Vagina (tissue), 2 donors: ENCODE measurements at places on chromosomes 4 and X.

GRCh38 chr4:54224996-54225597 lies 4.0 kb upstream of the PDGFRA start:
- no peak for DNase-seq

GRCh38 chr4:141307241-141307689 lies 86.6 kb downstream of the ZNF330 start:
- DNase-seq = no peak

DNA sequence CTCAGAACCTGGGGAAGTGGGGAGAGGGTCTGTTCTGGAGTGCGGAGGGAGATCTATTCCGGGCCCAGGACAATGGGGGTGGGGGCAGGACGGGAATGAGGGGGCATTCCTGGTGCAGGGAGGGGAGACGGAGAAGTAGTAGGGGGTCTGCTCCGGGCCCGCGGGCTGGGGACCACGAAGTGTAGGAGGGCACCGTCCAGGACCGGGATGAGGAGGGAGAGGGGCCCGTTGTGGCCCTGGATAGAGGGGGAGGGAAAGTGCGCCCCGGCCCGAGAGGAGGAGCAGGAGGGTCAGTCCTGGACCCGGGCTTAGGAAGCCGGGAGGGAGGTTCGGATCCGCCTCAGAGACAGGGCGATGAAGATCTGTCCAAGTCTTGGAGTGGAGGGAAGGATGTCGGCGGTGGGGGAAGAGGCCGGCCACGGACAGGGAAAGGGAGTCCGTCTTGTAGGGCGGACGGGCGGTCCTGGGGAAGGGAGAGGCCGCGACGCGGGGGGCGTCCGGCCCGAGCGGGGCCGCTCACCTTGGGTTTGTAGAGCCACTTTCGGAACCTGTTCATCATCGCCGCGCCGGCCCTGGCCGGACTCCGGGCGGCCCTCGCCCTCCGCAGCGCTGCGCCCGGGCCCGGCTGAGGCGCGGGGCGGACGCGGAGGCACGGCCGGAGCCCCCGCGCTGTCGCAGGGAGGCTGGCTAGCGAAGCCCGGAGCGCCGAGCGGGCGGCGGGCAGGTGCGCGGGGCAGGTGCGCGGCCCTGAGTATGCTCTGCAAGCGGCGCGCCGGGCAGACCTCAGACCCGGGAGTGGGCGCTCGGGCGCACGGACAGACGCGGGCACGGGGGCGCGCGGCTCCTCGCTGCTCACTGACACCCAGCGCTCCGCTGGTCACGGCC lies at the start of gene ZFYVE28:
ZFYVE28 (minus strand) TSS at position 881 of the 885 bp plus-strand sequence; CDS start at position 559, 322 bp downstream.
- DNase-seq = no peak

- DNase-seq = no peak
These were observed 512.0 kb upstream of the FAT1 start for GRCh38 chr4:187235456-187236170.

DNA sequence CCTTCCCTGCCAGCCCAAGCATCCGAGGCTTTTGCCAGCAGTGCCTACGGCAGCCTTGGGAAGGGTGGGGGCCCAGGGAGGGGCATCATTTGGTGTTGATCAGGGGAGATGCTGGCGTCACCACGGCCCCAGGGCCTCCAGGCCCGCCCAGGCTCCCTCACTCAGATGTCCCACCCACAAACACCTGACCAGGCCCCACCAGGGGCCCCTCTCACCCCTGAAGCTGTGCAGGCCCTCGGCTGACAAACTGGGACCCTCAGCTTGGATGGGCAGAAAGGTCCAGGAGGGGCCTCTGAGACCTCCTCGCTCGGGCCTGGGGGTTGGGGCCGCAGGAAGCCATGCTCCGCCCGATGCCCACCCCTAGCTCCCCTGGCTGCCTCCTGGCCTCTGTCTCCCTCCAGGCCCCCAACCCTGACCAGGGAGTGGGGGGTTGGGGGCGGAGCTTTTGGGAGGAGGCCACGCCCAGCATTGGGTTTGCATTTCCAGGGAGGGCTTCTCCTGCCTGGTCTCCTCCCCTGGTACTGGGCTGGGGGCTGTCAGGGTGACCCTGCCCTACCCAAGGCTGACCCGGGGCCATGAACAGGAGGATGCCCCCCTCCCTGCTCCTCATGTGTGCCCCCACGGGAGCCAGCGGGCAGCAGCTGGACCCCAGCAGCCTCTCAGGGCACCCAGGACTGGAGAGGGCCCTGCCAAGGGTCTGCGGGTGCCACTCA lies 33.4 kb upstream of the SPON2 start:
- DNase-seq = no peak

- no peak for DNase-seq
These were observed 62.5 kb upstream of the GPR174 start for GRCh38 chrX:79081895-79082512.

DNA sequence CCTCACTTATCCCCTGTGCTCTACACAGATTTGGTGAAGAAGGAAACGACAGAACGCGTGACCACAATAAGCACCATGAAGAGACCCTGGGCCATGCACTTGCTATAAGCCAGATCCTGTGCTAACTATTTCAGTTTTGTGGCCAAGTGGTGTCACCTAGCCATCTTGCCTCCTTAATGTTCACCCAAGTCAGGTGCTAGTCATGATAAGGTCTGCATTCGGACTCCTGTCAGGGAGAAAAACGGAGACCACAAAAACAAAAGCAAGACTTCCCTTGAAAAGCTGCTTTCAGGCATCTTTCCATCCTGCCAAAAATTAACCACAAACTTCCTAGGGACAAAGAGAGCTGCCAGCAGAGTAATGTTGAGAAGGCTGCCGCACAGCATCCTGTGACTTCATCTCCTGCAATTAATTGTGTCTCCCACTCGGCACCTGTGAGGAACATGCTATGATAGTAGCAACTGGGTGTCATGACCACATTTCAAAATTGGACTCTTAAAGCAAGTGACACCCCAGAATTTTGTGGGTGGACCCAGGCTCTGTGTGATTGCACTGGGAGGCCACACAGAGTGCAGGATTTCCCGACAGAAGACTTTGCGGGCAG lies 8.8 kb upstream of the IDS start:
- DNase-seq = no peak

DNA sequence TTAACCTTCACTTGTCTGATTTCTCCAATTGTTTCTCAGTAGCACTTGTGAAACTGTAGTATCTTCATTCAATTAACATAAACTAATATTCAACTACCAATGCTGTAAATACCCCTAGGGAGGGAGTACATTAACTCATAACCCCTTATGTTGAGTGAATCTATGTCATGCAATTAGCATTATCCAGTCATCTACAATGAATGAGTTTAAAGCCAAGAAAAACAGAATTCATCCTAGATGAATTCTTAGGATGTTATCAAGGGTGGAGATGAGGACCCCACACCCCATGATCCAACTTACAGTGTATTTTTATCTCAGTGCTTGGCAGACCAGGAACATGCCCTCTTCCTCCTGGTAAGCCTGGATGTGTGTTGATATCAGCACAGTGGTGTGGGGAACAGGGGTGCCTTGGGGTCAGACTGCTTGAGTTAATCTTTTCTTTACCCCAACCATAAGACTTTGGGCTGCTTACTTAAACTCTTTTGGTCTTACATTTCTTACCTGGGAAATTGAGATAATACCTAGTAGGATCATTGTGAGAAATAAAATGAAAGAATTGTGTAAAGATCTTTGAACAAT lies 62.1 kb upstream of the SCOC start:
- DNase-seq = no peak

DNA sequence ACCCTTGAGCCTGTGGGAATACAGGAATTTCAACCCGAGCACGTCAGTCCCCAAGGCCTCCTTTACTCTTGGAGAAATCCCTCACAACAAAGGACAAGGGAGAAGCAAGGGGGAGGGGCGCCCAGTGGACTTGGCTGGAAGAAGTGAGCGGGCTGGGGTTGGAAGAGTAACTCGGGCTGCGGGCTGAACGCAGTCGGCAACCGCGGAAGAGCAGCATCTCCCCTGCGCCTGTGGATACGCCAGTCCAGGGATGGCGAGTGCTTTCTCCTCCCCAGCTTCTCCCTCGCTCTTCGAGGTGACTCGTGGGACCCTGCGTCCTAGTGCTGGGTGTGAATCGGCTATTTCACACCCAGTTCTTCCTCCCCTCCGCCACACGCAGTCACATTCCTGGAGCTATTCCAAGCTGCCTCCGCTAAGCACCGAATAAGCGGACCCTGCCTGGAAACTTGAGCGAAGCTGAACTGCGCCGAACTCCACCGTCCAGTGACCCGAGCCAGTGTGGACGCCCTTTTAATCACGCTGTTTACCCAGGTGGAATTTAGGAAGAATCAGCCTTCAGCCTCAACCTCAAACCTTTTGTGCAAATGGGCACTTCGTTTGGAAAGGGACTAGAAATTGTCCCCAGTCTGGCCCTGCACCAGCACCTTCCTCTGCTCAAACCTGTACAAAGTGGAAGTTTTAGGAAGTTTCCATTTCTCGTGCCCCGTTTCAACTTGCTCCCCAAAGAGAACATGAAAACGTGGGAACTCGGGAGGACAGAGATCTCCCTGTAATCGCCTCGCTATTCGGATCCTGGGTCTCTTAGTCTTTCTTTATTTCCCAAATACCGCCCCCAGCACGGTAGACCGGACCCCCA lies 64.3 kb upstream of the WDR17 start:
- no peak for DNase-seq

DNA sequence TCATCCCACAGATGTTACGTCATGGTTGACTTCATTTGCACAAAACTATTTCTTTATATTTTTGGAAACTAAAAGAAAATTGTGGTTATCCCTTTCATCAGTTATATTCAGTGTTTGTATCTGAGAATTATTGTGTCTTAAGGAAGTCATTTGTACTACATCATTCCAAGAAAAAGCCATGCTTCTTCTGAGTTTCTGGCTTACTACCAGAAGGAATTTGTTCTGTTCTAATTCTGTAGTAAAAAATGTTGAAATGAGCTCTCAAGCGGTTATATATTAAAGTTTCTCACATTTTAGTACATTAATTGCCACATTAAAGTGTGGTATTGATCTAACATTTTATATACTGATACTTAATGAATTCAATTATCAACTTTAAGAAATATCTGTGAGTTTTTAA lies 1844.5 kb downstream of the PCDH7 start:
- DNase-seq = no peak

- no peak for DNase-seq
These were observed 6.6 kb upstream of the PTPN13 start for GRCh38 chr4:86587381-86588140.

DNA sequence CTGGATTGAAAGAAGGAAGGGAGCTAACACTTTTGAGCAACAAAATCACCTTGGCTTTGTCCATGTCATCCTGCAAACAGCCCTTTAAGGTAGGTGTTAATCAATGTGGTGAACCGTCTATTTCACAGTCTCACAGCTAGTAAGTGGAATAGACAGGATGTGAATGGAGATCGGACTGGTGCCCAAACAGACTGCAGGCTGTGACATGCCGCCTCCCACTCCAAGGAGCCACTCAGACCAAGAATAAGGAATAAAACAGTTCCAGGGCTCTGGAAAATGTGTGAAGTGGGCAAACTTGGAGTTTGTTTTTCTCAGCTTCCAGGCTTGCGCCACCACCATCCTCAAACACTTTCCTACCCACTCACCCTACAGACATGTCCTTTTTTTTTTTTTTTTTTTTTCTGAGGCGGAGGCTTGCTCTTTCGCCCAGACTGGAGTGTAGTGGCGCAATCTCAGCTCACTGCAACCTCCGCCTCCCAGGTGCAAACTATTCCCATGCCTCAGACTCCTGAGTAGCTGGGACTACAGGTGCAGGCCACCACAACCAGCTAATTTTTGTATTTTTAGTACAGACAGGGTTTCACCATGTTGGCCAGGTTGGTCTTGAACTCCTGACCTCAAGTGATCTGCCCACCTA lies 57.7 kb upstream of the SEC24B start:
- DNase-seq = no peak
